Left ventricle myocardium inferior (tissue), 1 donor: ENCODE measurements at places on chromosomes 3 and 15.

GRCh38 chr3:43997788-43998369 is 243.8 kb upstream of the TOPAZ1 start:
- DNase-seq: no peak

DNA sequence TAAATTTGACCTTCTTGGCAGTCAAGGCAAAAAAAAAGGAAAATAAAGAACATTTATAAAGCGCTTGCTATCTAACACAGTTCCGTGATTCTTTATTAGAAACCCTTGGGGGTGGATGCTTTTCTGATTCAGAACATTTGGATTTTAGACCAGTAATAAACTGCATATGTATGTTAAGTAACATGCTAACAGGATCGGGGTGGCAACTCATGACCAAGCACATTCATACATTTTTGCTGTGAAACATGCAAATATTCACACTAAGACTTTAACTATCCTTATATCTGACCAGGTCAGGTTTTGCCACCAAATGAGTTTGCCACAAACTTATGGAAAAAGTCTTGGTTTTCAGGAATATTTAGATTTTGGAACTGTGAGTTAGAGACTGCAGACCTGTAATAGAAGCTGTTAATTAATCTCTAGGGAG is 30.4 kb upstream of the KLF13 start:
- no peak for DNase-seq

DNA sequence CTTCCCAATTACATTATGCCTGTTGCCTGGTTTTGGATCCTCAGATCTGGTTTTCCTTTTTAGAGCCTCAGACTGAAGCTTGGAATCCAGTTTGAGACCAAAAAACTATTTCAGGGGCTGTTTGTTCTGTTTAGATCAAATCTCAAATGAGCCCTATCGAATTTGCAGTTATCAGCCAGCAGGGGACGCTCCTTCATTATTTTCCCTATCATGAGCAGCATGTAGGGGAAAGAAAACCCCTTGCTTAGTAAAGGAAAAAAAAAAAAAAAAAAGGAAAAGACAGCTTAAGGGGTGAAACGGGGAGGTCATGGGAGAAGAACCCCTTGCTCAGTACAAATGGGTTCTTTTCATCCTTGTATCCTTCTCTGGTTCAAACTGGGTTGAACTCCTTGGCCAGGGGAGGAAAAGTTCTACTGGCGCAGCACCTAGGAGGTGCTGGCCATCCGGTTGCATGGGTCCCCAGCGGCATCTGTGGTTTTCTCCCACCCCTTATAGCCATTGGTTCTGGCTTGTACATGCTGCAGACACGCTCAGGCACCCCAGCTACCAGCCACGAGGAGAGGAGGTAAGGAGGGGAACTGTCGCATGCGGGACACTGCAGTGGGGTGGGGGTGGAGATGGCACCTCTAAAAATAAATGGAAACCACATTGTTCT is 1375.1 kb upstream of the ALCAM start:
- no peak for DNase-seq

DNA sequence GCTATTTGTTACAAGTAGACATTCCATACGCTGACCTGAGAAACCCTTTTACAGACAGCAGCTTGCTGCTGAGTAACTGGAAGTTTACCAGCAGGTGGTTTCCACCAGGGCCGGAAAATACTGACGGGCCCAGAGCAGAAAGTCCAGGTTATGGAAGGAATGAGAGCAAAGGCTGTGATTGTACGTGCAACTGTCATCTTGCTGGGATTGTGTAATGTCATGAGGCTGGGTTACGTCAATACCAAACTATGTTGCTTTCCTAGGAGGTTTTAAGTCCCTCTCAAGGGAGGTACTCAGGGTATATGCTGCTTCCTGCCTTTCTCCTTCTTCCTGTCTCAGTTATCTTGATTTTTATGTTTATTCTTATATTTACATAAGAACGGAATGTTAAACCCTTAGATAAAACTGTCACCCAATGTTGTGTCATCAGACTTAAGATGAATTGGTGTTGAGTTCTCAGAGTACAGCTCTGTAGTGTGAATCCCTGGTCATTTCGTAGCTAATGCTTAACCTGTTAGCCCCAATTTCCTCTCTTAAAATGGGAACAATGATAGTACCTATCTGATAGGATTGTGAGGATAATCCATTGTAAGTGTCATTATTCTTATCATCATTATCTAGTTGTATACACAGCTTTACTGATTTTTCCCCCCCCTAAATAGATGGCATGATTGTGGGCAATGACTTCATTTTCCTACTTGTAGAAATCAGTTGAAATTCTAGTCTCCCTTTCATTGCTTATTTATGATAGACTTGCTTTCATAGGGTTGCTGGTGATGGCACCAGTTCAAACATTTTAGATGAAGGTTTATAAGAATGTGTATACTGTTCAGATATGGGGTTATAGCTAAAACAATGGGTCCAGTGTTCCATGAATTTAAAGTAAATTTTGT is 101.4 kb downstream of the FNDC3B start:
- DNase-seq: no peak

DNA sequence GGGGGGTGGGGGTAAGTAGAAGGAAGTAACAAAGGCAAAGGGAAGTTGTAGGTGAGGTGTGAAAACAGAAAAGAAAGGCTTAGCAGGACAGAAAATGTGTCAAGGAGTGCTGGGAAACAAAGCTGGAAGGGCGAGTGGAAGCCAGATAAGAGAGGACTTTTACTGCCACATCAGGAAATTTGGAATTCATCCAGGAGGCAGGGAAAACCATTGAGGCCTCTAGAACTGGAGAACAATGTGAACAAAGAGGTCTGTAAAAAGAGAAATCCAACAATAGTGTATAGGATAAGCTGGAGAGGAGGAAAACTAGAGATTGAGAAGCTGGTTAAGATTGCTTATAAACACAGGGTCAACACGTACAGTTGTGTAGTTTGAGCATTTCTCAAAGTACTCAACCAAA is 116.6 kb downstream of the NTRK3 start:
- DNase-seq: no peak

GRCh38 chr3:40211579-40211978 is 97.9 kb upstream of the EIF1B start:
- no peak for DNase-seq

- no peak for DNase-seq
Measured at GRCh38 chr3:197899833-197900478, 50.0 kb upstream of the RPL35A start.

DNA sequence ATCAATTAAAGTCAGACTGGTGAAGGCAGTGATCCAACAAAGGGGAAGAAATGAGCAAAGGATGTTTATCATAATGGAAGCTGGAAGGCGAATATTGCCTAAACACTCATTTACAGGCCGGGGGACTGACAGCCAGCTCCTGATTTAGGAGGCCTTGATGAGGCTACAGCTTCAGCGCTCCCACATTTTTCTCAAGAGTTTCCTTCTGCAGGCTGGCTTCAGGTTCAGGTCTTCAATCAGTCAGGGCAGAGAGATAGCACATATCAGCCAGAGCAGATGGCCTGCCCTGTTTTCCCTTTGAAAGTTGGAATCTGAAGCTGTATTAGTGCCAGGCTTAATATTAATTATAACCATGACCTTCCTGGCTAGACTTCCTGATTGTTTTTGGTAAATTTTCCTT is 218.9 kb downstream of the SV2B start:
- no peak for DNase-seq

DNA sequence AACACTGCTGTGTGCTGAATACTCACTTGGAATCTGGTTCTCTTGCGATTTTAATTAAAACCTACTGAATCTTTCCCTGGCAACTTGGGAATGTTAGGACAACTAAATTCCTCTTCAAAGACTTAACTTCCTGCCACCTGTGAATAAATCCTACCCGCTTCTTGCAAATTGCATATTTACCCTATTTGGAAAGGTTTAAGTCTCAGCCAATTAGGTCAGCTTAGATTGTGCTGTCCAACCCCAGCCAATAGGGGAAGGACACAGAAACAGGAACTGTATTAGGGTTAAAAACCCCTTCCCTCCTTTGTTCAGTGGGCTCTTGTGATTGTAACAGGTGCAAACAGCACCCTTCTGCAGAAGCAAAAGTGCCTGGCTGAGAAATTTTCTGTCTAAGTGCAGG is 38.6 kb upstream of the FSTL1 start:
- no peak for DNase-seq

- DNase-seq: no peak
Measured at GRCh38 chr3:9690451-9691450, 12.9 kb upstream of the CPNE9 start.

- no peak for DNase-seq
Measured at GRCh38 chr3:4533489-4534443, 40.6 kb downstream of the ITPR1 start.

GRCh38 chr15:68553314-68553993 is 25.3 kb upstream of the CORO2B start:
- DNase-seq: no peak

- no peak for DNase-seq
Measured at GRCh38 chr3:45529697-45530096, 64.9 kb upstream of the LIMD1 start.

- DNase-seq: no peak
Measured at GRCh38 chr3:166554023-166554422, 716.8 kb upstream of the BCHE start.

GRCh38 chr3:48637305-48637704 is 2.0 kb upstream of the SLC26A6 start:
- no peak for DNase-seq

DNA sequence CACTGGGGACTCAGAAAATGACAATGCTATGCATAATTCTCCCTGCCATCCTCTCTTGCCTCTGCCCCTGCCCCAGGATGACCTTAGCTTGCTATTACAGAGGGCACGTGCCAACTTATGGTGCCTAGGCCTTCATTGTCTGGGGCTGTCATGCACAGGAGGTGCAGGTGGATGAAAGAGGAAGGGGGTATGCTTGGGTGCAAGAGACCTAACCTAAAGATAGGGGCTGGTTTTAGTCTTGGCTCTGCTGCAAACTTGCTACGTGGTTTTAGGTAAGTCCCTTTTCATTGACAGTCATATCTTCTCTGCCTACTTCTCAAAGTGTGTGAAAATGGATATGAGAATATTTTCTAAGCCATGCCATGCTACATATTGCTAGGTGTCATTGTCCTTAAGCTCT is 161.3 kb downstream of the EPHB1 start:
- DNase-seq: no peak

DNA sequence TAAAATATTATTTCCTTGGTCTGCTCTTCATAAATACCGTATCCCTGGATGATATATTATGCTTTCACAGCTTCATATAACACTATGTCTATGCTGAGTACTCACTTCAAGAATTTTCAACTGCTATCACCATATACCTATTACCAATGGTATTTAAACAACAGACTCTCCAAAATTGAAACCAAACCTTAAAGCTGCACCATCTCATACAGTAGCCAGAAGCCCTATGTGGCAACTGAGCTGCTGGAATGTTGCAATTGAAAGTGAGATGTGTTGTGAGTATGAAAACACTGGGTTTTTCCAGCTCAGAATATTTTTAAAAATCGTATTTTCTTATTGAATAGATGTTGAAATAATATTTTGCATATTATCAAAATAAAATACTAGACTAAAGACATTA is 130.1 kb upstream of the GOLGA6L6 start:
- DNase-seq: no peak

- no peak for DNase-seq
Measured at GRCh38 chr3:59775761-59776325, 726.0 kb upstream of the CFAP20DC start.

- DNase-seq: no peak
Measured at GRCh38 chr15:85350395-85350794, 30.0 kb upstream of the AKAP13 start.

- no peak for DNase-seq
Measured at GRCh38 chr3:97958396-97958795, 13.8 kb downstream of the RIOX2 start.
